ENCODE measurements at places on chromosomes 12 and 14. TPM values are rescaled to one million over a fixed set of nuclear protein-coding genes. Genes with fewer than 3 reads are reported as not detected.

CDCA4 gene
- total RNA-seq, result 24.9 TPM

ACOT2 gene
- total RNA-seq, result 11.1 TPM

DIO2 gene
- 35.0 TPM for total RNA-seq

ANKRD33 gene
- total RNA-seq, result not detected

UBE3B gene
- total RNA-seq, result 45.4 TPM

LMNTD1 gene
- not detected for total RNA-seq

- DNase-seq, result no peak
These were observed 2.3 kb upstream of the OR6C70 start for GRCh38 chr12:55472264-55472663.

GRCh38 chr12:27822076-27822712 is 42.2 kb upstream of the MANSC4 start:
- DNase-seq, result peak; percentile 94

DNA sequence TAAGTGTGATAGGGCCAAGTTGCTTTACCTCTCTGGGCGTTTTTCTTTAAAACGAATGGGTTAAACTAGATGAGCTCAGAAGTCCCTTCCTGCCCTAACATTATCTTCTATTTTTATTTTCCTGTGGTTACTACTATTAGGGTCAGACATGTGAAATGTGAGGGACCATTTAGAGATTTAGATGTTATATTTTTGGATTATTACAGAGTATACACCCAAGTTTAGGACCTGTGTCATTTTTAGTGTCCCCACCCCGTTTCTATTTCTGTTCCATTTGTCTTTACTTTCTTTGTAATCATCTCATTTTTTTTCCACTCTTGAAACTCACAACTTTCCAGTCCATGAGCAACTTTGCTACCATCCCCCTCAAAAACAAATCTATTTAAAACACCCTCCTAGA is 56.3 kb downstream of the SLC4A8 start:
- DNase-seq, result no peak

DNA sequence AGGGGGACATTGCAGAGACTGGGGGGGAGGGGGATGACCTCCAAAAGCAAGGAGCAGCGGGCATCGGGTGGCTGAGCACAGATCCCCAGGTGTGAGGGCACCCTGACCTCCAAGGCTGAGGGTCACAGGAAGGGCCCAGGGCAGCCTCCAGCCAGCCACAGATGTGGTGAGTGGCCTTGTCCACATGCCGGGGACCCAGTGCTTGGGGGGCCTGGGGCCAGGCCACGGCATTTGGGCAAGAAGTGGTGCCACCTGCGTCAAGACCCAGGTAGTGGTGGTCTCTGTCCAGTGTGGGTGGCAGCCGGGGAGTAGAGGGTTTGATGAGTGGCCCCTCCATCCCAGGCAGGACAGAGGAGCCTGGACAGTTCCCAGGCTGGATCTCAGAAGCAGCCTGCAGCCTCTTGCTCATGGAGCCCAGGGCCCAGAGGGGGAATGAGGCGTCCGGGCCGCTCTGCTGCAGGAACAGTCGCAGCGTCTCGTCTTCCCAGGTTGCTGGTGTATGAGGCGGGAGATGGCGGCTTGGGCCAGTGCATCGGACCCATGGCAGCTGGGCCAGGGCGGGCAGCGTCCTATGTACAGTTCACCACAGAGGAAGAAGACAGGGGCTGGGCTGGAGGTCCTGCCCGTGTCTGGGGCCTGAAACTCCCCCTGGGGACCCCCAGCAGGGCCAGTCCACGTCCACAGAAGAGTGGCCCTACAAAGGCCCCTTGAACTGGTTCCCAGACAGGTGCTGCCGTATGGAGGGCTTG is 33.5 kb downstream of the CCNK start:
- DNase-seq, result no peak

DNA sequence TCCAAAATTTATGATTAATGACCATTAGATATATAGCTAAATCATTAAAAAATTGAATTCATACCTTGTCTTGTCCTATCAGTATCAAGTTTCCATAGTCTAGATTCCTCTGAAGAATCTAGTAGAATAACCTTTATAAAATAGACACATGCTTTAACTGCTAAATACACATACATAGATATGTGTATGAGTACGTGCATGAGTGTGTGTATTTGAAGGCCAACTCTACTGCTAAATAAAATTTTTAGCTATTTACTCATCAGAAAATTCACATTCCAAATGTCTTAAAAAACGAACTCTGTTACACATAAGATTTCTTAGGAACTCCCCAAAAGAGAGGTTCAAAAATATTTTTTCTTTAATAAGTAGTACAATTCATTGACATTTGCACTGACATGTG is 233.0 kb downstream of the SSPN start:
- DNase-seq, result no peak

GRCh38 chr12:70252832-70253231 is 9.6 kb downstream of the CNOT2 start:
- no peak for DNase-seq

DNA sequence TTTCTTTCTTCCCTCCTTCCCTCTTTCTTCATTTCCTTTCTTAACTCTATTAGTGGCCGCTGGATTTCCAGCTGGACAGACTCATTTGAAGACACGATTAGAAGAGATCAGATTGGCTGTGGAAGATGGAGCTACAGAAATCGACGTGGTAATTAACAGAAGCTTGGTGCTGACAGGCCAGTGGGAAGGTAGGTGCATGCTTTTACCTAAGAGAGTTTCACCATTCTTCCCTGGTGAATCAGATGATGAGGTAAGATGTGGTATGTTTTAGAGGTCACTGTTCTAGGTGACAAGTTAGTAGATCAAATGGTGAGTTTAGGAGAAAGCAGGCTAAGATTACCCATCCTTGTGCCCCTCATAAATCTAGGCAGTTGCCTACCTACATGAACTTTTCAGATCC is 51.6 kb downstream of the DERA start:
- DNase-seq, result peak; percentile 92

DNA sequence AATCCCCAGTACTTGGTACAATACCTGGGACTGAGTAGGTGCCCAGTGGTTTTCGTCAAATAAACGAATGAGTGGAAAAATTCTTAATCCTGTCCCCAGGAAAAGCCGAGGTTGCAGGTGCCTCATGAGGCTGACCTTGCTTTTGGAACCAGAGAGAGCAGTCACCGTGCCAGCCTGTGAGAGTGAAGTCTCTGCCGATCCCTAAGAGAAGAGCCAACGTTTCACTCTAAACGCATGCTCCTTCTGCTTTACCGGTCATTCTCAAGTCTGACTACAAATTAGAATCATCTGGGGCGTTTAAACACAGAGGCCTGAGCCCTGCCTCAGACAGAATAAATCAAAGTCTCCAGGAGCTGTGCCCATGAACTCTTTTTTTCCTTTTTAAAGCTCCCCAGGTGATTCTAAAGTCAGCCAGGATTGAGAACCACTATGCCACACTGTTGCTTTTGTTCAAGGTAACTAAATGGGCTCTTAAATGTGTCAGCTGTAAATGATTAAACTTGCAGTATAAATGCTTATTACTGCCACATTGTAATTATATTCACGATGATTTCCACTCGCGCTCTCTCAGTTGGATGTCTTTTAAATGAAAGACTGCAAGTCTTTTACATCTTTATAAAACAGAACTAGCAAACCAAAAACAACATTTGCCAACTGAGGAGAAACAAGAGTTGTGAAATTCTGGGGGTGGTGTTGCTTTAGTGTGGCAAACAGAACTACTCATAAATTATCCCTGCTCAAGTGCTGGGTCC is 26.9 kb downstream of the TCP11L2 start:
- DNase-seq, result no peak

DNA sequence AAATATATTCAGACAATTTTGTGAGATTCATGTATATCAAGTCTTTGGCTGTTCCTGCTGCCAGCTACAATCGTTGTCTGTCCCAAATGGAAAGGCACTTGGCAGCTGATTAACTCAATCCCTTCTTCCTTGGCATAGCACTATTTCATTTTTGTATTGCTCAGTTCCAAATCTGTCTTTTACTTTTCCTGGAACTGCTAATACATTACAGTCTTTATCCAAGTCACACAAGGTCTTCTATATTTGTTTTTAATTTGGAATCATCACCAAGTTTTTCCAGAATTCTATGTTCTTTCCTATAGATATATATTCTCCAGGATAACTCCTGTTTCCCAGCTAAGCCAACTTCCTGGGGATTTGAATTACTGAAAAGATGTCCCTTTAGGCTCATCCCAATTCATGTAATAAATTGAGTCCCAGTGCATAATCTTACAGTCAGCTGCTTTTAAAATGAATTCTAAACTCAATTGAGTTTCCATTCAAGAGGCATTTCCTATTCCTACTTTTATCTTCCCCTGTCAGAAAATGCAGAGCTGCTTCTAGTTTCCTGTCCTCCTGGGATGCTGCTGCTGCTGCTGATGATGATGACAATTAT is 45.9 kb downstream of the DYRK2 start:
- DNase-seq, result no peak

DNA sequence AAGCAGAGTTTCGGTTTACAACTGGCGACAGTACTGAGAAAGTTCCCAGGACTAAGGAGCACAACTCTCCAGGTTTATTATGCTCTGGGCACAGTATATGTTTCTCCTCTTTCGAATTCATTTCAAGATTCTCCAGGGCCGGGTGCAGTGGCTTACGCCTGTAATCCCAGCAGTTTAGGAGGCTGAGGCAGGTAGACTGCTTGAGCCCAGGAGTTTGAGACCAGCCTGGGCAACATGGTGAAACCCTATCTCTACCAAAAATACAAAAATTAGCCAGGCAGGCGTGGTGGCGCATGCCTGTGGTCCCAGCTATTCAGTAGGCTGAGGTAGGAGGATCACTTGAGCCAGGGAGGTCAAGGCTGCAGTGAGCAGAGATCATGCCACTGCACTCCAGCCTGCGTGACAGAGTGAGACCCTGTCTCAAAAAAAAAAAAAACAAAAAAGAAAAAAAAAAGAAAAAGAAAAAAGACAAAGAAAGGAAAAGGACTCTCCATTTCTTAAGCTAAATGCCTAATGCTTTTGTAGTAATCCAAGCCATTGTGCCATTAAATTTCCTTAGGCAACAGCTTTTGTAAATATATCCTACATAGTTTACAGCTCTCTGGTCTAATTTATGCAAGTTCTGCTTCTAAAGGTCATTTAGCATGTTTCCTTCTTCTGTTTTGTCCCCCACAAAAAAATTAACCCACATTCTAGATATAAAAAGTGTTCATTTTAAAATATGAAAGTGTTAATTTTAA is 34.8 kb downstream of the ATL1 start:
- no peak for DNase-seq

DNA sequence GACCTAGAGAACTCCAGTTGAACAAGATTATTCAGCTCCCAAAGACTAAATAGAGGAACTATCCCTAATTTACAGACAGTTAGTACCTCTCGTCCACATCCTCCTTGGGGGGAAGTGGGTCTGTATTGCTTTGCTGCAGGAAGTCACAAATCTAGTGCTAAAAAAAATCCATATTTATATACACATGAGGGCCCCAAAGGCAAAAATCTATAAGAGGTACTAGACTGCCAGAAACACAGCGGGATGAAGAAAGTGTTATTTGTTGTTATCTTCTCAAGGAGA is 190.1 kb downstream of the TTC8 start:
- no peak for DNase-seq

GRCh38 chr12:116525418-116526001 is 33.7 kb upstream of the MAP1LC3B2 start:
- DNase-seq, result peak; percentile 55

DNA sequence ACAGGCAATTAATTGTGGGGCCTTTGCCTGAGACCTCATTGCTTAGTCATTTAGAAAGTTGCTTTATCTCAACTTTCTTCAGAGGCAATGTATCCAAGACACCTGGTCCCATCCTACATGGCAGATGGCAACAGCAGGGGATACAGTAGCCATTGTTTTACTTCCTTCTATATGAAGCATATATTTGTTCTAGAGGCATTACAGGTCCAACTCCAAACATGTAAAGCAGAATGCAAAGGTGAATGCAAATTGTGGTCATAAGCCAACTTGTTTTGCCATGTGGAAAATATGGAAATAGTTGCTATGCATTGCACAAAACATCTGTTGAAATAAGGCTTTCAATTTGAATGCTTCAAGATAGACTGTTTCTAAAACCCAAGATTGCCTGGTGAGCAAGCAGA is 109.8 kb upstream of the BCAT1 start:
- DNase-seq, result no peak

All from PC-9 (cell line).